Stimulated activated CD8-positive, alpha-beta memory T cell treated with anti-CD3 and anti-CD28 coated beads, Interleukin-4, amount 100 ng/mL, for 1 hour (primary cell): ENCODE measurements at places on chromosomes 4 and X.

GRCh38 chr4:763922-764321 lies 58.3 kb downstream of the PCGF3 start:
- DNase-seq: no peak

GRCh38 chr4:85776579-85776978 lies 301.6 kb downstream of the ARHGAP24 start:
- no peak for DNase-seq

DNA sequence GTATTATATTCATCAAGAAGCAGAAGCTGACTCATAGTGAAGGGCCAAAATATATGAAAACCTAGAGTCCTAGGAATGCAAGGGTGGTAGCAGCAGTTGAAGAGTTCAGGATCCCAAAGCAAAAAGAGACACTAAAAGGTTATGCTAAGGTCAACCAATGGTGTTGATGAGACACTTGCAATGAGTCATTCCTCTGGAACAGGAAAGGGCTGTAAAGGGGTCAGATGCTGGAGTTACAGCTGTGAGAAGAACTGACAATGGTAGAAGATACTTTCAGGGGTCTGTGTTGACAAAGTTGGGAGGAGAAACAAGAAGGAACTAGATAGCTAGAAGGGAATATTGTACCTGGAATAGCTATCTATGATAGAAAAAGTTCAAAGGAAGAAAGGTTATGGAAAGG lies 47.5 kb downstream of the ZGRF1 start:
- DNase-seq: no peak

- DNase-seq: no peak
These were observed 8.9 kb upstream of the CCNG2 start for GRCh38 chr4:77148078-77148477.

DNA sequence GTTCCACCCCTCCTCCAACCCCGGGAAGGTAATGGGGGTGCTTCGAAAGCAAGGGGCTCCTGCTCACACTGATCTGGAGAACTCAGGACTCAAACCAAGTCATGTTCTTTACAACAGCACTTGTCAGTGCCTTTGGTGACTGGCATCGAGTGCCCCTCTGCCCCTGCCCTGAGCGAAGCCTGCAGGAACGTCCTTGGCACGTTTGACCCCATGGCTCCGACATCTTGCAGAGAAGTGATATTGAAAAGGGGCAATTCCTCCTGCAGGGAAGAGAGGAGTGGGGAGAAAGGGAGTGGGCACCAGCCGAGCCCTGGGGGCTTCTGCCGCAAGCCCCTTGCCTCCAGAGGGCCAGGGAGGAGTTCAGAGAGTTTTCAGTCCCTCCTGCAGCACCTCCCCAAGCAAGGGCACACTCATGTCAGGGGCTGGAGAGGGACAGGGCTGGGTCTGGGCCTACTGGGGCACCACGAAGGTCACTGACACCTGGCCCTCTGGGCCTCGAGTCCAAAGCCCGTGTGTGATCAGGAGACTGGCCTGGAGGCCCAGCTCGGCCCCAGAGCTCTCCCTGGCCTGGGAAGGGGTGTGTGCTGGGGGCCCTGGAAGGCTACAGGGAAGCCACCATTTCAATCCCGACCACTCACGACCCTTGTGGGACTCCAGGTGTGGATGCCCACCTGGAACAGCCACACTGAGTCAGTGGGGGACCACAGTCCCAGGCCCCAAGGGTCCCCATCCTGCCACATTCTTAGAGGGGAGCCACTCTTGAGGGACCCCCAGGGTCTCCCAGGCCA lies 94.9 kb upstream of the NKX1-1 start:
- DNase-seq: no peak

DNA sequence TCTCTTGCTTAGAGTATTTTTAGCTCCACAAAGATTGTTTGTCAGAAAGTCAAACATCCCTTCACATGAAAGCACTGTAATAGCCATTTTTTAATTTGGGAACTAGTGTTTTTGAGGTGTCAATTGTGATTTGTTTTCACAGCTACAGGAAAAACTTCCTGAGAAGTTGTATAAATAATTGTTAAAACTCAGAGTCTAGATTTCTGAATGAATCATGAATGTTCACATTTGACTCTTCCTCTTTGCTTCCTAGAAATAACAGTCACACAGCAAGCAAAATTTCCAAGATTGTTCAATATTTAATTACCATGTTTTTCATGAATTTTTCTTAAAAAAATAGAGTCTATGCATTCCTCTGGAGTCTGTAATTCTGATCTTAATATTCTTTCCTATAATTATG lies 156.9 kb upstream of the SLC7A11 start:
- DNase-seq: no peak

- no peak for DNase-seq
These were observed 841.6 kb upstream of the AADAT start for GRCh38 chr4:170931321-170931720.

GRCh38 chrX:136847874-136848273 lies 32.7 kb downstream of the RBMX start:
- DNase-seq: no peak

GRCh38 chr4:153349206-153349805 lies 4.8 kb downstream of the MND1 start:
- DNase-seq: no peak

- DNase-seq: no peak
These were observed 3.2 kb downstream of the THAP9 start for GRCh38 chr4:82903737-82904136.

GRCh38 chr4:149493492-149493891 lies 322.2 kb downstream of the IQCM start:
- DNase-seq: no peak

- no peak for DNase-seq
These were observed 3.5 kb upstream of the TAB3 start for GRCh38 chrX:30892591-30892990.

GRCh38 chr4:79334783-79335182 lies 8.9 kb upstream of the NAA11 start:
- no peak for DNase-seq

DNA sequence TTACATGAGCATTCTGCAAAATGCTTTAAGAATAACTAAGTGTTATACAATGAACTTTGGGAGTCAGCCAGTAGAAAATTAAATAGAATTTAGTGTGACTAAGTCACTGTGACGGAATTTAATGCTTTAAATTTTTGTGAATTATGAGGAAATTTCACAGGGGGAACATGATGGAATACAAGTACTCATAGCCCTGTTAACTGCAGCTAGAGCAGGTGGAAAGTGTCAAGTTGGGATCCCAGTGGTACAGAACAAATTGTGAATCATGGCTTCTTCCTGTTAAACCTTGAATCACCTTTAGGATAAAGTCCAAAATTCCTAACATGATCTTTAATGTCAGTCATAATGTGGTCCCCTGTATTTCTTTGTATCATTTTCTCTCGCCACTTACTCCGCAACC lies 212.2 kb upstream of the CENPE start:
- no peak for DNase-seq

GRCh38 chrX:77776659-77777058 lies 9.4 kb downstream of the ATRX start:
- no peak for DNase-seq

- DNase-seq: no peak
These were observed 359.0 kb upstream of the MAGEB16 start for GRCh38 chrX:35439034-35439660.

DNA sequence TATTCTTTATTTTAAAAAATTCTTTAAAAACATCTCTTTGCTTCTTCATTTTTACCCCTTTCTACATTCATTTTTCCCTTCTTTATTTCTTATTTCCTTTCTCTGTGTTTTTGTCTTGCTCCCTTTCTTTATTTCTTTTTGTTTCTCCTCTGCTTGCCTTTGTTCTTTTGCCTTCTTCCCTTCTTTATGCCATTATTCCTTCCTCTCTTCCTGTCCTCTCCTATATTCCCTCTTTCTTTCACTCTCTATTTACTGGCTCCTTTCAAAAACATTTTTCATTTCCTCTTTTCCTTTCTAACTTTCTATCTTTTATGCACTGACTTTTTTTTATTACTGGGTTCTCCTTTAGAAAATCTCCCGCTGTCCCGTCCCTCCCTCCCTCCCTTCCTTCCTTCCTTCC lies 102.2 kb downstream of the RBMX2 start:
- DNase-seq: no peak

GRCh38 chr4:158710814-158711213 lies 12.4 kb downstream of the PPID start:
- no peak for DNase-seq

DNA sequence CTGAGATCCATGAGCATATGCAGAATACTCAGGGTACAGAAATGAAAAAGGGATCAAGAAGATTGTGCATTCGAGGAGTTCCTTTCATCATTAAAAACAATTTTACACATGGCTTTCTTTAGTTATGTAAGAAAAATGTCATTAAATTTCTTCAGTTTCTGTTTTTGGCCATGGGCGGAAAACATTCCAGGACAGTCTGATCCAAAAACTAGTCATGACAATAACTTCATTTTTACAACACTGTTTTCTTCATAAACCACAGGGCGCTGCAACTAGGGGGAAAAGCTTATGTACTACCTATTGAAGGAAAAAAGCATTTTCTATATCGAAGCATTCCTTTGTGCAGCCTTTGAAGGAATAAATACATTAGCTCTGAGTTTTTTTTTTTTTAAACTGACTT lies 28.2 kb downstream of the IL13RA1 start:
- DNase-seq: no peak

DNA sequence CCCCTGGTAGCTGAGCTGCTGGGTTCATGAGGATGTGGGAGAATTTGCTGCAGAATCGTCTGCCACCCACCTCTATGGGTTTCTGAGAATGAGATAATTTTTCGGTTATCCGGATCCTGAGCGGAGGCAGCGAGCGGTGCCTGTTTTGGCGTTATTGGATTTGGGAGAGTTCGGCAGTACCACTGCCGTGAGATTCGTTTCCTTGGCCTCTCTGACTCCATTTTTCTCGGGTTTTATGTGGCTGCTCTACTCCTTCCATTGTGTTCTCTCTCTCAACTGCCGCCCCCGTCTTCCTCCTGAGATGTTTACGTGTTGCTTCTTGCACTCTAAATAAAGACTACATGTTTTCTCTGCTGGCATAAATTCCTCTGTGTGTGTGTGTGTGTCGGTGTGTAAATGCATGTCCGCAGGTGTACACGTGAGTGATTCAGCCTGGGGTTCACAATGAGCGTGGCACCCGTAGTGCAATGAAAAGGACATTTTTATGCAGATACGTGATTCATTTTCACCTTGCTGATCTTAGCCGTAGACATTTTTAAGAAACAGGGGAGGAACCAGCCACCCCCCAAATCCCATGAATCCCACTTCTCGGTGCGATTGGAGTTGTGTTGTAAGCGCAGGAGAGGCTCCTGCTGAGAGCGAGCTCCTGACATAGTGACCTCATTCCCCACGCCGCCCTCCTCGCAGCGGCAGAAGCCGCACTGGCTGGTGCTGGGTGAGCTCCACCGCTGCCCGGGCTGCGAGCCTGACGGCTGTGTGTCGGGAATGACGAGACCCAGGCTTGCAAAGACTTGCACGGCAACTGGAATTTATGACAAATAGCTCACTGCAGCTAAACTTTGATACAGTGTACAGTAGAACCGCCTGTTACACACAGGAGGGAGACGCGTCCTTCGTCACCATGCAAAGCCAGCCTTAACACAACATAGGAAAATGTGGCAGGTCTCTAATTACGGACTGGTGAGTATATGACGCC lies 82.2 kb downstream of the STOX2 start:
- DNase-seq: no peak

GRCh38 chr4:5839751-5840674 lies 52.9 kb downstream of the CRMP1 start:
- no peak for DNase-seq

DNA sequence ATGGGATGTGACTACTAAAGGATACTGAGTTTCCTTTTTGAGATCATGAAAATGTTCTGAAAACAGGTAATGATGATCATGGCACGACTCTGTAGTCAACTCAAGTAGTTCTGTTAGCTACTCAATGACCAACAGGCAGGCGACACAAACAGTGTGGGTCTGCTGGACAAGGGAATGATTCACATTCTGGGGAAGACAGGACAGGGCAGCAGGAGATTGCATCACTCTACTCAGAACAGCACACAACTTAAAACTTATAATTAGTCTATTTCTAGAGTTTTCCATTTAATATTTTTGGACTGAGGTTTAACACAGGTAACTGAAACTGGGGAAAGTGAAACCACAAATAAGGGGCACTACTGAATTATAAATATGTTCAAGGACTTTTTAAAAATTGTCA lies 365.2 kb downstream of the PRDM5 start:
- DNase-seq: no peak

GRCh38 chr4:86603311-86603885 lies 9.3 kb downstream of the PTPN13 start:
- DNase-seq: no peak

- no peak for DNase-seq
These were observed 349.3 kb upstream of the GALNT7 start for GRCh38 chr4:172819353-172819752.

GRCh38 chrX:110430293-110431076 lies 71.8 kb downstream of the RTL9 start:
- no peak for DNase-seq

GRCh38 chr4:86641516-86642090 lies 47.5 kb downstream of the PTPN13 start:
- DNase-seq: no peak
